Activated naive CD4-positive, alpha-beta T cell treated with anti-CD3 and anti-CD28 coated beads for 36 hours (primary cell): ENCODE measurements at places on chromosomes 3 and 15. TPM values are rescaled to one million over a fixed set of nuclear protein-coding genes. Genes with fewer than 3 reads are reported as not detected.
A peak's percentile ranks its signal among the peaks of the same experiment; 100 is the strongest.

DNA sequence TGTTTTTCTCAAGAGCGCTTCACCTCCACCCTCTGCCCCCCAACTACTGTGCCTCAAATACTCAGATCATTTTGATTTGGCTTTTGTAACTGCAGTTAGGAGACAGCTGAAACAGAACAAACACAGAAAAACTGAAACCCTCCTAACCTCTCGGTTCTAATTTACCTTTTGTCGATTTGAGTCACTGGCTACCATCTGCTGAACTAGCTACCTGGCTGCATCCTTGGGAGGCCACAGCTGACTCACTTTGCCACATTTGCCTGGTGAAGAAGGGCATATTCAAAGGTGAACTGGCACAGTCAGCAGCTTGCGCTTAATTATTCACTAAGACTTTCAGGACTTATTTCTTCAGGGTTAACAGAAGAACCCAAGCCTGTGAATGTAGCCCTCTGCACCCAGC, 117.7 kb downstream of the FOXB1 start:
- no peaks in the 10 kb centered on the region for H3K36me3 ChIP-seq
- no peaks in the 10 kb centered on the region for H3K27me3 ChIP-seq
- peak; percentile 30 for DNase-seq
- no peak overlapping the region for H3K27ac ChIP-seq
- H3K4me1 ChIP-seq, result peaks cover 27% of the 10 kb centered on the region
- H3K4me3 ChIP-seq, result no peak overlapping the region

DNA sequence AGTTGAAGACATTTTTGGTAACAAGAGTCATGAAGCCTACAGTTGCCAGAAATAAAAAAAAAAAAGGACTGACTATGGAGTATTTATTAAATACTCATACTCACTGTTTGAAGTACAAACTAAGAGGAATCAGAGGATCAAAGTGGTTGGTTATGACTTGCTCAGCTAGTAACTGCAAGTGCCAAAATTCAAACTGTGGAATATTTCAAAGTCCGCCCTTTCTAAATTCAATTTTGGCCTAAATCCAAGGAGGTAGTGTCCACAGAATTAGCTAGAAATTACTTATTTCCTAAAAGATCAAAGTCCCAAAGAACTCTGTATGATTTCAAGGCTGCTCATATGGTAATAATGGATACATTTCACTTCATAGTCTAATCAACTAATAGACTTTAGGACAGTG, 274.5 kb downstream of the ZBTB20 start:
- peaks cover 8% of the 10 kb centered on the region for H3K4me1 ChIP-seq
- H3K4me3 ChIP-seq, result no peak overlapping the region
- H3K27ac ChIP-seq, result no peak overlapping the region
- H3K27me3 ChIP-seq, result no peaks in the 10 kb centered on the region
- no peak for DNase-seq

DNA sequence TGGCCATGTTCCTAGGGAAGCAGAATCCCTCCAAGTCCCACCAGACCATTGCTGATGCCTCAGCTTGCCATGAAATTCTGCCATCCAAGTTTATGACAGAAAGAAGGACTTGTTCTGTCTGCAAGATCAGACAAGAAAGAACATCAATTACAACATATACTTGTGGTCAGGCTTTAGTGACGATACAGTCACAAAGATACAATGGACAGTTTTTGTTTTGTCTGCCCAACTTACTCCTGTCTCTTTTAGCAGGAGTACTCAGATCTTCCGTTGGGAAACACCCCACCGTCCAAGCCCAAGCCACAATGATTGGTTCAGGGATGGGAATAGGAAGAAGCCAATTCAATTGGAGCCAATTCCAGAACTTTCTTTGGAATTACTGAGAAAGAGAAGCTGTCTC, 15.7 kb downstream of the KLHL6 start:
- H3K4me3 ChIP-seq, result no peak overlapping the region
- peaks cover 83% of the 10 kb centered on the region for H3K4me1 ChIP-seq
- H3K27ac ChIP-seq, result no peak overlapping the region
- no peaks in the 10 kb centered on the region for H3K27me3 ChIP-seq
- H3K36me3 ChIP-seq, result peaks cover 31% of the 10 kb centered on the region
- no peak for DNase-seq

- no peak overlapping the region for H3K4me3 ChIP-seq
- no peaks in the 10 kb centered on the region for H3K27me3 ChIP-seq
- H3K27ac ChIP-seq, result no peak overlapping the region
- no peak for DNase-seq
- no peaks in the 10 kb centered on the region for H3K36me3 ChIP-seq
Observed at GRCh38 chr3:9213019-9213634, 36.3 kb downstream of the SRGAP3 start.

The SLC22A14 gene
- total RNA-seq, result not detected

GRCh38 chr3:177836671-177837070, 639.4 kb upstream of the TBL1XR1 start:
- no peak overlapping the region for H3K4me3 ChIP-seq
- no peaks in the 10 kb centered on the region for H3K36me3 ChIP-seq
- H3K4me1 ChIP-seq, result peaks cover 12% of the 10 kb centered on the region
- DNase-seq, result no peak
- H3K27ac ChIP-seq, result no peak overlapping the region

GRCh38 chr3:160643994-160644393, 33.0 kb upstream of the ARL14 start:
- no peak for DNase-seq
- H3K4me1 ChIP-seq, result no peaks in the 10 kb centered on the region
- H3K4me3 ChIP-seq, result no peak overlapping the region
- no peak overlapping the region for H3K27ac ChIP-seq

The PARP15 gene
- 5.1 TPM for total RNA-seq

The CFAP100 gene
- not detected for total RNA-seq

- no peaks in the 10 kb centered on the region for H3K27me3 ChIP-seq
- H3K4me1 ChIP-seq, result no peaks in the 10 kb centered on the region
- no peaks in the 10 kb centered on the region for H3K36me3 ChIP-seq
- no peak overlapping the region for H3K27ac ChIP-seq
- H3K4me3 ChIP-seq, result no peak overlapping the region
Observed at GRCh38 chr3:116350119-116350733, 95.1 kb downstream of the LSAMP start.

GRCh38 chr3:53092216-53092615, 38.0 kb downstream of the RFT1 start:
- H3K27me3 ChIP-seq, result no peaks in the 10 kb centered on the region
- no peak for DNase-seq
- H3K36me3 ChIP-seq, result peaks cover 16% of the 10 kb centered on the region
- H3K4me1 ChIP-seq, result peaks cover 3% of the 10 kb centered on the region
- no peak overlapping the region for H3K4me3 ChIP-seq

- no peaks in the 10 kb centered on the region for H3K4me1 ChIP-seq
- DNase-seq, result no peak
- no peaks in the 10 kb centered on the region for H3K27me3 ChIP-seq
Observed at GRCh38 chr3:13579063-13579462, 30.1 kb downstream of the FBLN2 start.

DNA sequence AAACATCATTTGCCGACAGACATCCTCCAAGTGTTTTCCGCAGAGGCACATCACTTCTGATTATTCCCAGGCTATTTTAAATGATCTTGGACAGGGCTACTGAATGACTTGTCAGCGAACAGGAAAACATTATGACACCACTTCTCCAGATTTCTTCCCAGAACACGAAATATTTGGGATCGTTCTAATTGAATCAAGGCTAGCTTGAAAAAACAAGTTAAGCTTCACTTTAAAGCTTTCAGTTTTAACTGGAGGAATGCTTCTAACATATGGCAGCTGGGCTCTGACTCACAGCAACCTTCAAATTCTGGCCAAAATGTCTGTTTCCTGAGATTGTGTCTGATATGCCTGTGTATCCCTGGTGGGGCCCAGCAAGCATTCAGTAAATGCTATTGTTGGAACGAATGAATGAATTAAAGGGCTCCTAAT, 127.0 kb upstream of the ICE2 start:
- no peak overlapping the region for H3K27ac ChIP-seq
- H3K4me1 ChIP-seq, result peaks cover 8% of the 10 kb centered on the region
- peaks cover 2% of the 10 kb centered on the region for H3K27me3 ChIP-seq
- no peak overlapping the region for H3K4me3 ChIP-seq
- no peaks in the 10 kb centered on the region for H3K36me3 ChIP-seq
- no peak for DNase-seq

DNA sequence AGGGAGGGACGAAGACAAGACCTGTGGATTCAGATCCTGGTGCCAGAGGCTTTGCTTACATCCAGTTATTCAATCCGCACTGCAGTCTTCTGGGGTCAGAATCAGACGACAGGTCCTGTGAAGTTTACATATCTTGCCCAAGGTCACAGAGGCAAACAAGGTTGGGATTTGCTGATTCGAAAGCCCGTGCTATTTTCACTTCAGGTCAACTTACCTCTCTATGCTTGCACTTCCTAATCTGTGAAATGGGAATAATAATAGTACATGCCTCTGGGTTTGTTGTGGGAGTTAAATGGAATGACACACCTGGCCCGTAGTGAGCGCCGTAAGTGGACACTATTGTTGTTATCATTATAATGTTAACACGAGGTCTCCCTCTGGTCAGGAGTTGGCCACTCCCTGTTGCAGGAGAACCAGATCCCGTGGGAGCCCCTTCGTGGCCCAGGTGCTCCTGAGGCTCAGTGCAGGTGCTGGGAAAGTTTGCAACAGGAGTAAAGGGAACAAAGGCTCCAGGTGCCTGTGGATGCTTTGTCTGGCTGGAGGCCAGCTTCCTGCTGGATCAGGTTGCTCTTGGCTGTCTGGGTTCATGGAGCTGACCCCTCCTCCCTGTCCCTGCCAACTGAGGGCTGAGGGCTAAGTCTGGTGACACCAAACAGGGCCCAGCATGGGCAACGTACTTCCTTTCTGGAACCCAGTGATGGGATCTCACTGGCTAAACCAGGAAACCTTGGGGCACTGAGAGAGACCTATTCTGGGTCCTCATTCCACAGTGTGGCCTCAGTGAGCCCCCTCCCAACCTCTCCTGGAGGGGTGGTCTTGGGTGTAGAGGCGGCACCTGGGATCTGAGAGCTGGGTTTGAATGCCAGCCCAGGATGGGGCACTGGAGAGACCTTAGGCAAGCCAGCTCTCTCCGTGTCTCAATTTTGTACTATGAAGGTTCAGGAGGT, 40.1 kb upstream of the SEMA4B start:
- no peak for DNase-seq
- H3K27ac ChIP-seq, result no peak overlapping the region
- no peaks in the 10 kb centered on the region for H3K36me3 ChIP-seq
- H3K4me3 ChIP-seq, result no peak overlapping the region
- no peaks in the 10 kb centered on the region for H3K27me3 ChIP-seq

The COL8A1 gene
- total RNA-seq, result 0.12 TPM

The LIPC gene
- 0.14 TPM for total RNA-seq

DNA sequence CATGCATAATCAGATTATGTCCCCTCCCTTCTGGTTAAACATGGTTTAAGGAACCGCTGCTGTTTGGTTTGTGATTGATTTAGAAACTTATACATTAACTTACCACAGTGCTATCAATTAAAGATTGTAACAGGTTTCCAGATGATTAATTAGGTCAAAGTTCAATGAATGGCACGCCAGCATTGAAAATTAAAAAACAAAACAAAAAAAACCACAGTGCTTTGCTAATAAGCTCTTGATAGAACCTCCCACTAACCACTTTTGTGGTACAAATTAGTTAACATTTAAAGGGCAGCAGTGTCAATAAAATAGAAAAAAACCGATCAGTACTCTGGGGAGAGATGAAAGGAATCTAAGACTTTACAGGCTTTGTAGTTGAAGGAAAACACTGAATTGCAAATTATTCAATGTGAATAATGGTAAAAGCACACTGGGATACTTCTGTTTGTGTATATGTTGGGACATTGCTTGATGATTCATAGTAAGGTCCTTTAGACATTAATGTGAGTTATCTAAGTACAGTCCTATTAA, 7.6 kb upstream of the C3orf38 start:
- H3K4me3 ChIP-seq, result no peak overlapping the region
- H3K4me1 ChIP-seq, result peaks cover 6% of the 10 kb centered on the region
- peak overlapping the region; percentile 38 for H3K27ac ChIP-seq
- H3K36me3 ChIP-seq, result peaks cover 21% of the 10 kb centered on the region

DNA sequence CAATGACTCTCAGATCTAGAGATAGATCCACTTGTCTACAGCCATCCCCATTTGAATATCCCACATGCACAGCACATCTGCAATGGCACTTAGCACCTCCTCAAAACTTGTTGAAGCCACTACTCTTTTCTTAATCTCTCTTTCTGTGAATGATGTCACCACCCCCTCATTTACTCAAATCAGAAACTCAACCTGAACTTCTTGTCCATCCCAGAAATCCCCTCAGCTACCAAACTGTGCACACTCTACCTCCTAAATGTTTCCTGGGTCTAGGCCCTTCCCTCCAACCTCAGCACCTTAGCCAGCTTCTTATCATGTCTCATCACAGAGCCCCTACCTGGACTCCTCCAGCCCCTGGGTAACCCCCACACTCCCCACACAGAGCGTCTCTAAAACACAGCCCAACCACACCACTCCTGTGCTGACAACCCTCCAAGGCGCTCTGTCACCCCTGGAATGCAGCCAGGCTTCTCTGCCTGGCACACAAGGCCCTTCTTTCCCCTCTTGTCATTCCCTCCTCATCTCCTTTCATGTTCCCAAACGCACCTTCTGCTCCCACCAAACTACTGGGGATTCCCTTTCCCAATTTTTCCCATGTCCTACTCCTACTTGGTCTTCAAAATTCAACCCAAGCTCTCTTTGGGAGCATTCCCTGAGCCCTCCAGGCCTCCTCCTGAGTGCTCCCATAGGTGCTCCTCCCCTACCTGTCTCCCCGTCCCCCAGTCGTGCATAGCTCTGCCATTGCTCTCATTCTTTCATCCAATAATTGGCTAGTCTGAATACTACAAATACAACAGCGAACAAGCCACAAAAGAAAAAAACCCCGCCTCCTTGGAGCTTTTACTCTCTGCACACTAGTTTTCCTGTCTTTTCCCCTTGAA, 39.8 kb upstream of the ZBTB38 start:
- no peaks in the 10 kb centered on the region for H3K36me3 ChIP-seq
- H3K4me1 ChIP-seq, result peaks cover 13% of the 10 kb centered on the region
- no peaks in the 10 kb centered on the region for H3K27me3 ChIP-seq
- DNase-seq, result peak; percentile 47

GRCh38 chr3:182117583-182117982, 405.9 kb downstream of the SOX2 start:
- no peaks in the 10 kb centered on the region for H3K4me1 ChIP-seq
- DNase-seq, result no peak
- H3K36me3 ChIP-seq, result no peaks in the 10 kb centered on the region
- H3K4me3 ChIP-seq, result no peak overlapping the region
- no peak overlapping the region for H3K27ac ChIP-seq

DNA sequence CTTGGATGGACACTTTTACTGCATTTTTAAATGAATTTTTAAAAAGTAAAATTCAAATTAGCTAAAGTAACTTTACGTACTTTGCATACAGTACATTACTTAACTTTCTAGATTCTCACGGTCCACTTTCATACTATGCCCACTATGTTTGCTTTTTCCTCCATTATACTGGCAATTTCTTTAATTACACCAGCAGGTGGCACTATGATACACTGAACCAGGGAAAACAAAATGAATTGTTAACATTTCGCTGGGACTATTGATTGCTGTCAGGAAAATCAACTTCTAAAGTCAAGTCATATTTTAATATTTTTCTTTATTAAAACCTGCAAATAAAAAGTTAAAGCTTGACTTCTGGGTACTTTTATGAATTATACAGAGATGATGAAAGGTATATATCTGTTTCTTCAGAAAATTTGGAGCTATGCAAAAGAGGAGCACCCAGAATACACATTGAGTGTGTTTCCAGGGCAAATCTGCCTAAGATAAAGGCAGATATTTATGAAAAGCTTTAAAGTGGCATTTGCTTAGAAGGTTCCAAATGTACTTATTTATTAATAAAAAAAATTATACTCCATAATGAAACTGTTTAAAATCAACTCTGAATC, 21.8 kb upstream of the POU1F1 start:
- H3K27ac ChIP-seq, result no peak overlapping the region
- no peaks in the 10 kb centered on the region for H3K36me3 ChIP-seq

GRCh38 chr3:154334973-154335420, 10.7 kb upstream of the DHX36 start:
- H3K27ac ChIP-seq, result no peak overlapping the region
- H3K4me3 ChIP-seq, result no peak overlapping the region
- no peak for DNase-seq
- H3K36me3 ChIP-seq, result no peaks in the 10 kb centered on the region

The IL17RB gene
- 0.14 TPM for total RNA-seq
